ENCODE measurements at places on chromosomes 13 and 19. TPM values are rescaled to one million over a fixed set of nuclear protein-coding genes. Genes with fewer than 3 reads are reported as not detected.

WASF3 gene
- 41.4 TPM for polyA plus RNA-seq

DMKN gene
- polyA plus RNA-seq: 113 TPM

KLF16 gene
- polyA plus RNA-seq: 11.3 TPM

OR10H1 gene
- 0.08 TPM for polyA plus RNA-seq

ELSPBP1 gene
- polyA plus RNA-seq: not detected

CCL25 gene
- polyA plus RNA-seq: 0.44 TPM

TEX26 gene
- polyA plus RNA-seq: 1.5 TPM

NRTN gene
- polyA plus RNA-seq: 3.7 TPM
